ENCODE measurements at places on chromosomes 12 and 14. TPM values are rescaled to one million over a fixed set of nuclear protein-coding genes. Genes with fewer than 3 reads are reported as not detected.

The SLCO1B1 gene
- total RNA-seq = not detected

The TWF1 gene
- 75.5 TPM for total RNA-seq

The KIF26A gene
- total RNA-seq = 9.5 TPM

The TCL1B gene
- not detected for total RNA-seq

The GPRC5A gene
- 17.6 TPM for total RNA-seq

The RNASE3 gene
- not detected for total RNA-seq

The CLEC2B gene
- 16.4 TPM for total RNA-seq

The GDF3 gene
- total RNA-seq = 4.1 TPM

The KRT6A gene
- total RNA-seq = 0.21 TPM

The FAM216A gene
- 7.9 TPM for total RNA-seq

The CCDC175 gene
- not detected for total RNA-seq

The RIPK3 gene
- 5.1 TPM for total RNA-seq

DNA sequence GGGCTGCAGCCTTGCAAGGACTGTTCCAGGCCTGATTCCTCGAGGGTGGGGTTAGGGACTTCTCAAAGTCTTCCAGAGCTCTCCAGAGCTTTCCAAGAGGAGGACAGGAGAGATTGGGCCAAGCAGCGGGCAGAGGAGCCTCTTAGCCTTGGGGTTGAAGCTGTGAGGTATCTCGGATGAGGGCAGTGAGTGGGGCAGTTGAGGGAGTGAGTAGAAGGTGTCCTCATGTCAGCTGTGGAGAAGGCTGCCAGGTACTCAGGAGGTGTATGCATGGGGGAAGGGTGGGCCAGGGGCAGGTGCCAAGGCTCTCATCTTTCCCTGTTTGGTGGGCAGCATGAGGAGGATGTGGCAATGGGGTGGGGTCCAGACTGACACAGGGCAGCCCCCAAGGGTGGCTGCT is 7.7 kb downstream of the KRT83 start:
- no peak for DNase-seq

GRCh38 chr14:102778338-102779083 is 1.3 kb downstream of the TRAF3 start:
- peak; percentile 56 for DNase-seq

- no peak for DNase-seq
Observed at GRCh38 chr14:70917633-70918032, 10.4 kb downstream of the PCNX1 start.

GRCh38 chr12:101257357-101257756 is 22.5 kb upstream of the UTP20 start:
- no peak for DNase-seq

DNA sequence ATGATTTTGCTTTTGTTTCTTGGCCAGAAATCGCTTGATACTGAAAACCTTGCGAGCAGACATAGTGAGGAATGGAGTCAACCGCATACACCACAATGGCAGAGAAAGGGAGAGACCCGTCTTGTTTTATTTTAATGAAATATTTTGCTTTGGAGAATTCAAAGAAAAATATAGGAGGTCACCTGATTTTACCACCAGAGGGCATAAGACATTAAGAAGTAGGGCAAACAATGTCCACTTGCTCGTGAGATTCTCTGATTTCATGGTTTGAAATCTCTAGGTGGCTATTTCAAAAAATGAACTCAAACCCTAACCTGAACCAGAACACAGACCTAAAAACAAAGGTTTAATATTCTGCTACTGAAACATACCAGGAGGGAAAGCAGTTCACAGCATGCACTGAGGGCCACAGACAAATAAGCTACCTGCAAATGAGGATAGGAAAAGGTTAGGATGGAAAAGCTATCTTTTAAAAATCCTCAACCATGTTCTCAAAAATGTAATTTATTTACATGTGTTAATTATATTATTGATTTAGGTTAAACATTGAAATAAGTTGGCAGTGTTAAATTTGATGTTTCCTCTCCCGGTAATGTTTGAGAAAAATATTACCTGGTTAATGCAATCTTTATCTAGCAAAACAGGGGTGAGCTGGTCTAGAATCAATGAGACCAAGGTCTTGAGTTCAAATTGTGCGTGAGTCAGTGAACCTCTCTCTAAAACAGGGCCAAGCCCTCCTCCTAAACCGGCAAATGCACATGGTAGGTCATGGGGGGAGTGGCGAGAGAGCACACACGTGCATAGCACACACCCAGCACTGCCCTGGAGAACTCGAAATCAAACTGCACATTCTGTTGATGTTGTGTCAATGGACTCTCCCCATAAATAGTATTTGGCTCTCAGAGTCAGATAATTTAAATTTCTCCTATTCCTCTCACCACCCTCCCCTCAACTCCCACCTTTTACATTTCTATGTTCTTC is 12.5 kb downstream of the IFNG-AS1 start:
- peak; percentile 3 for DNase-seq

DNA sequence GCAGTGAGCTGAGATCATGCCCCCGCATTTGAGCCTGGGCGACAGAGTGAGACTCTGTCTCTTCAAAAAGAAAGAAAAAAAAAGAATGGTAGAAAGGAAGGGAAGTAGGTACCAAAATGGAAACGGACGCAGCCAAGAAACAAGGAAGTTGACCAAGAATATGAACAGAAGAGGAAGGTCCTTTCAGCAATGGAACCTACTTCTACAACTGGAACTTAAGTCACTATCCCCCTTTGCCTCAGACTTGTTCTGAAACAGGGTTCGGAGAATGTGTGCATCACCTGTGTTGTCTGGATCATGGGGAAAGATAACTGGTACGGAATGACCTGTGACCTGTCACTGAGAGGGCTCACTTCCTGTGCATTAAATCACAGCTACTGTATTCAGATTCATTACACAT is 43.9 kb upstream of the RNASE1 start:
- DNase-seq = no peak

DNA sequence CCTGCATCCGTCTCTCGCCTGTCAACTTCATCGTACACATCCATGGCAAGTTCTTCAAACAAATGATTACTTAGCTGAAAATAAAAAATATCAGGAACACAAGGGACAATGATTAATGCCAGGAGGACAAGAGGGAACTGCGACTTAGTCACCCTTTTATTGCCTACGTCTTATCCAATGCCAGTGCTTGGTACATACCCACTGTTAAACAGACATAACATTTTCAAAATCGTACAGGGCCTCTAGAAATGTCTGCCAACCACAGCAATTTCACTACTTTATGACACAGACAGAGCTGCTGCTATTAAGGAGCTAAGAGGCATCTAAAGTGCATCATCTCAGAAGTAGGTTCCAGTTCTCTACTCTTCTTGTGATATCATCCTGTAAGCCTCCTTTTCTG is 34.6 kb downstream of the GIT2 start:
- no peak for DNase-seq

GRCh38 chr12:53518381-53518780 is 11.1 kb upstream of the NPFF start:
- DNase-seq = no peak

- no peak for DNase-seq
Observed at GRCh38 chr12:44589697-44590096, 286.4 kb downstream of the NELL2 start.

DNA sequence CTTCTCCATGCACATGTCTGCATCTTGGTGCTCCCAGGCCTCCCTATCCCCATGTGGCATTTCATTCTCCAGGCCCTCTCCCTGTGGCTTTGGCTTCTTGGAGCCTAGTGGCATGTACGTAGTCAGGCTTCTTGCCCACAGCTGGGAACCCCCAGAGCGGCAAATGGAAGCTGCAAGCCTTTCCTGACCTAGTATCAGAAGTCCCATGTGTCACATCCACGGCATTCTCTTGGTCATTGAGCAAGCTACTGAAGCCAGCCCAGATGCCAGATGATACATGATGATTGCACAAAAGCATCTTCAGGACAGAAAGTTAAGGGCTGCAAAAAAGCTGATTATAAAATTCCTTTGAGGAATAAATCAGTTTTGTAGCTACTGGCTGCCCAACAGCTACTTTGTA is 154.9 kb downstream of the PELI2 start:
- no peak for DNase-seq

- DNase-seq = no peak
Observed at GRCh38 chr14:99674064-99674650, 9.9 kb upstream of the CYP46A1 start.

- no peak for DNase-seq
Observed at GRCh38 chr14:66152747-66153146, 333.4 kb upstream of the CCDC196 start.

GRCh38 chr14:101721951-101722661 is 39.4 kb upstream of the PPP2R5C start:
- DNase-seq = peak; percentile 80

DNA sequence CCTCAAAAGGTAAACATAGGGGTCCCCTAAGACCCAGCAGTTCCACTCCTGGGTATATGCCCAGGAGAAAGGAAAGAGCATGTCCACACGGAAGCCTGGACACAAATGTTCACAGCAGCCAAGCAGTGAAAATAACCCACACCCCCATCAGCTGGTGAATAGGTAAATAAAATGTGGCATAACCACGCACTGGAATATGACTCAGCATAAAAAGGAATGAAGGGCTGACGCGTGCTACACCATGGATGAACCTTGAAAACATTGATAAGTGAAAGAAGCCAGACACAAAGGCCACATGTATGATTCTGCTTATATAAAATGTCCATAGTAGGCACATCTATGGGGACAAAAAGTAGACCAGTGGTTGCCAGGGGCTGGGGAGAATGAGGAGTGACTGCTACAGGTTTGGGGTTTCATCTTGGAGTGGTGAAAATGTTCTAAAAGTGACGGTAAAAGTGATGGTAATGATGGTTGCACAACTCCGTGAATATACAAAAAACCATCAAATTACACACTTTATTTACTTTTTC is 3.8 kb upstream of the SCARB1 start:
- no peak for DNase-seq

DNA sequence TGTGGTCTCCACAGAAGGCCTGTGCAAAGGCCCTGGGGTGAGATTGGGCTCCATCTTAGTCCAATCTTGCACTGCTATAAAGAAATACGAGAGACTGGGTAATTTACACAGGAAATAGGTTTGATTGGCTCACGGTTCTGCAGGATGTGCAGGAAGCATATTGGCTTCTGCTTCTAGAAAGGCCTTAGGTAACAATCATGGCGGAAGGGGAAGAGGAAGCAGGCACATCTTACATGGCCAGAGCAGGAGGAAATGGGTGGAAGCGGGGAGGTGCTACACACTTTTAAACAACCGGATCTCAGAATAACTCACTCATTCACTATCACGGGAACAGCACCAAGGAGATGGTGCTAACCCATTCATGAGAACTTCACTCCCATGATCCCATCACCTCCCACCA is 55.4 kb downstream of the FAR2 start:
- no peak for DNase-seq

GRCh38 chr14:105299654-105300541 is 903 bp downstream of the BRF1 start:
- DNase-seq = peak; percentile 14

GRCh38 chr14:58283730-58284129 is 14.6 kb upstream of the ARID4A start:
- DNase-seq = no peak

GRCh38 chr12:89768586-89769482 is 60.2 kb upstream of the ATP2B1 start:
- no peak for DNase-seq

DNA sequence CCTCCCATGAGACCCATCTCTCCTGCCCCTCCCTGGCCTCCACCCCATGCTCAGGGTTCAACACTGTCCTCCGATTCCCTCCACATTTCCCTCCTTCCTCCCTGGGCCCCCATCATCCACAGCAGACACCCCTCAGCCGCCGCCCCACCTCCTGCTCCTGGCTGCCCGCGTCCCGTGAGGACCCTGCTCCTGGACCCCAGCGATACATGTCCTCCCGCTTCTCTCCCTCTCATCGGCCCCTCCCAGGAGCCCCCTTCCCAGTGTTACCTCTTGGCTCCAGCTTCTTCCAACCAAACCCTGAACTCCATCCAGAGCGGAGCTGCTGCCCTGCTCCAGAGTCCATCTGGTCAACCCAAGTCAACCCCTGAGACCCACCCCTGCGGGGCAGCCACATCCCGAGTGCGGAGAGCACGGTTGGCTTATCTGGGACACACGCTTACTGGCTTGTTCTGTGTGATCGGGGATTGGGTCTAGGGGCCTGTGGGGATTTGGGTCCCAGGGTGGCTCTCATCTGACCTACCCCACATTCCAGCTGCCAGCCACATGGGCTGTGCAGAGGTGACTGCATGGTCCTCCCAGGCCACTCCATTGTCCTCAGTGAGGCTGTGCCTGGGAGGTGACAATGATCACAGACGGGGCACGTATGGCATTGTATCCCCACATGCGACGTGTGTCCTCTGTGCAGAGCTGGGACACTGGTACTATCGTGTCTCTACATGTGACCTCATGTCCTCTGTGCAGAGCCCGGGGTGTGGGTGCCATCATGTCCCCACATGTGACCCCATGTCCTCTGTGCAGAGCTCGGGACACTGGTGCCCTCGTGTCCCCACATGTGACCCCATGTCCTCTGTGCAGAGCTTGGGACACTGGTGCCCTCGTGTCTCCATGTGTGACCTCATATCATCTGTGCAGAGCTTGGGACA is 333.6 kb downstream of the ADGRD1 start:
- no peak for DNase-seq

DNA sequence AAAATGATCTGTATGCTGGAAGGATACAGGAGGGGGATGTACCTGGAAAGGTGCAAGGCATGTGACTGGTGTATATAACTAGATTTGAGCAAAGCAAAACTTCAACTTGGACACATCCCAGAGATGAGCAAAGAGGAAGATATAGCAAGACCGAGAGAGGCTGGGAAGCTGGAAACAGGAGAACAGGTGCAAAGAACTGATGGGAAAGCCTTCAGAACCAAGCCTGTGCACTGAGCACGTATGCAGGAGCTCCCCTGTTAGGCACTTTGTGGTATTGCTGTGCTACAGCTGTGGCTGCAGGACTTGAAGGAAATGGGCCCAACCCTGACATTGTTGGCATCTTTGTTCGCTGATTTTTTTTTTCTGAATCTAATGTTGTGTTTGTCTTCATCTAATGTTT is 120.7 kb upstream of the PWP1 start:
- DNase-seq = no peak

DNA sequence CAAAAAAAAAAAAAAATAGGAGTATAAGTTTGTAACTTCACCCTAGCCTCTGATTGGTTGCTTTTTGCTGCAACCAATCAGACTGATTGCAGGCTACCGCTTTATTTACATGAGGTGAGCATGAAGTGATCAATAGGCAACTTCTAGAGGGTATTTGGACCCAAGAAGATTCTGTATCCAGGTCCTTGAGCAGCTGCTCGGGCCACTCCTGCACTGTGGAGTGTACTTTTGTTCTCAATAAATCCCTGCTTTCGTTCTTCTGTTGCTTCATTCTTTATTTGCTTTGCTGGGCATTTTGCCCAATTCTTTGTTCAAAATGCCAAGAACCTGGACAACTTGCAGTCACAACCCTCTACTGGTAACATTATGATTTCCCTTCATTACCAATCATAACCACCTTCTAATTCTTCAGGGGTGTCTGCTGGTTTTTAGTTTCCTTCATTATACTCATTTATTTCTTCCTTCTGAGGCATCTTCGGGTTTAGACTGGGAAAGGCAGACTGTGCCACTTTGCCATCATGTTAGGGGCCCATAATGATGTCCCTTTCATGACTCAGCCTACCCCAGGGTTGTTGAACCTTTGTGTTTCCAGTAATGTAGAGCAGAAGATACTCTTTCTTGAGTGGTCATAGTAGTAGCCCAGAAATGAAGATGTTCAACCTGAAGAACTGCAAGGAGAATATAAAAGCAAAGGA is 43.4 kb upstream of the LIMA1 start:
- DNase-seq = peak; percentile 68

All from endothelial cell of umbilical vein (primary cell).